ENCODE measurements at places on chromosomes 16 and 17. TPM values are rescaled to one million over a fixed set of nuclear protein-coding genes. Genes with fewer than 3 reads are reported as not detected.

Gene KRT12
- not detected for total RNA-seq

GRCh38 chr17:83068641-83069570 is 10.5 kb upstream of the METRNL start:
- no peak for ATAC-seq

- ATAC-seq: no peak
These were observed 26.4 kb downstream of the KIFC3 start for GRCh38 chr16:57775661-57776469.

DNA sequence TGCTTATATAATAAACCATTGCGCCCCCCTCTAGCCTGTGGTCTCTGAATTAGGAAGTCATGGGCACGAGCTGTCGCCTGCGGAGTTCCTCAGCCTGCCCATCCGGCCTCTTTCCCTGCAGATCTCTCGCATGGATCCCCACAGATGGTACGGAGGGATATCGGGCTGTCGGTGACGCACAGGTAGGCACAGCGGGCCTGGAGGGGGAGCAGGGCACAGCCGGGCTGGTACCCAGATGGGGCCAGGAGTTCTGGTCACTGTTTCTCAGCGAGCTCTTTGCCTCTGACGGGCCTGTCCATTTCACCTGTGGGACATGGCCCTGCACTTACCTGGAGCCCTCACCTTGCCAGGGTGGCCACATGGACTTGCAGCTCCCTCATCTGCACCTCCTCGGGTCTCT is 42.6 kb upstream of the LGALS9 start:
- ATAC-seq: no peak

- ATAC-seq: no peak
These were observed 1.9 kb downstream of the PRRT2 start for GRCh38 chr16:29813644-29814562.

DNA sequence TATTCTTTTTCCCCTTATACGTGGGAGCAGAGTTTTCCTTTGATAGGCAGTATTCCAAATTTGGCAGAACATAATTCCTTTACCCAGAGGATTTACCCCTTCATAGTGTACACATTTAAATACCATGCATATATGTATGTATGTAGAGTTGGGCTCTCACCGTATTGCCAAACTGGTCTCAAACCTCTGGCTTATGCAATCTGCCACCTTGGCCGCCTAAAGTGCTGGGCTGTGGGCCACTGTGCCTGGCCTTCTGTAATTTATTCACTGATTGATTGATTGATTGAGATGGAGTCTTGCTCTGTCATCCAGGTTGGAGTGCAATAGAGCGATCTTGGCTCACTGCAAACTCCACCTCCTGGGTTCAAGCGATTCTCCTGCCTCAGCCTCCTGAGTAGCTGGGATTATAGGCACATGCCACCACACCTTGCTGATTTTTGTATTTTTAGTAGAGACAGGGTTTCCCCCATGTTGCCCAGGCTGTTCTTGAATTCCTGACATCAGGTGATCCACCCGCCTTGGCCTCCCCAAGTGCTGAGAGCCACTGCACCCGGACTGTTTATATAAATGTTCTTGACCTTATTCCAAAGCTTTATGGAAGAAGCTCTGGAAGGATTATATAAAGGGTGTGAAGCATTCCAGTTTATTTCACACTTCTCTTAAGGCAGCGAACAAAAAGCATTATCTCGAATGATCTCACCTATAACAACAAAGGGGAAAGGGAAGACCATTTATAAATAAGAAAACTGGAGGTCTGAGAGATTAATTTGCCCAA is 14.9 kb downstream of the GLG1 start:
- ATAC-seq: no peak

GRCh38 chr16:86080131-86080875 is 181.3 kb downstream of the IRF8 start:
- ATAC-seq: no peak

DNA sequence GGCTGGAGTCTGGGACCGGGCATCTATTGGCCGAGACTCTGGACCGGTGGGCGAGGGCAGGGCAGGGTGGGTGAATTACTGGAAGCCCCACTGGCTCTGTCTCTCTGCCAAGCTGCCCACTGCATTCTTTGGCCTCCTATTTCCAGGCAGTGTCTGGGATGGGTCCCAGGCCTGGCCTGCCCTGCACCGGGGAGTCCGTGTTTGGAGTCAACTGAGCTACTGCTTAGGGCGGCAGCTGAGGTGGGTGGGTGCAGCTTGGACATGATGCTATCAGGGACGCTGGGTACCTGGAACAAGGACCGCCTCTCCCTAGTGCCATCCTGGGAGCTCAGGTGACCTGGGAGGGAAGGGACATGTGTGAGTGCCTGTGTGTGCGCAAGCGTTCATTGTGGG is 58.1 kb downstream of the SOCS3 start:
- no peak for ATAC-seq

GRCh38 chr16:88702371-88703210 is 3.6 kb downstream of the RNF166 start:
- no peak for ATAC-seq

GRCh38 chr17:50911890-50912289 is 45.7 kb upstream of the TOB1 start:
- ATAC-seq: no peak

DNA sequence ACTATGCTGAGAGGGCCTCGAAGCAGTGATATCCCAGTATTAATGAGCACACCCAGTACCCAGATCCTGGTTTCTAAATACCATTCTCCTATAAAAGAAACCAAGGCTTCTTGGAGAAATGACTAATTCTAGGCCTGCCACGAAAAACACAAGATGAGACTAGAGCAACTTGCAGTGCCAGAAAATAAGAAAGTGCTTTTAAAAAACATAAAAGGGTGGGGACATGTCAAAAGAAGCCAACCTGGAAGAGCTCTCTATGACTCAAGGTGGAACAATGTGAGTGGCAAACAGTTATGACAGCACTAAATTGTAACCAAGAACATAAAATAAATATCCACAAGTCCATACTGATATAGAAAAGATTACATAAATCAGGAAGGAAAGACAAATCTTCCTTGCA is 153.2 kb upstream of the KCNJ18 start:
- peak; percentile 83 for ATAC-seq
